Kidney capillary endothelial cell (primary cell): ENCODE measurements at places on chromosomes 12 and 14.

- DNase-seq, result no peak
Observed at GRCh38 chr12:21568115-21568514, 36.5 kb downstream of the GYS2 start.

GRCh38 chr14:74490486-74490885, 2.6 kb downstream of the NPC2 start:
- DNase-seq, result no peak

- peak; percentile 94 for DNase-seq
Observed at GRCh38 chr14:54676812-54677708, 110.1 kb downstream of the SAMD4A start.

GRCh38 chr12:88982694-88983093, 369.6 kb downstream of the DUSP6 start:
- DNase-seq, result no peak

DNA sequence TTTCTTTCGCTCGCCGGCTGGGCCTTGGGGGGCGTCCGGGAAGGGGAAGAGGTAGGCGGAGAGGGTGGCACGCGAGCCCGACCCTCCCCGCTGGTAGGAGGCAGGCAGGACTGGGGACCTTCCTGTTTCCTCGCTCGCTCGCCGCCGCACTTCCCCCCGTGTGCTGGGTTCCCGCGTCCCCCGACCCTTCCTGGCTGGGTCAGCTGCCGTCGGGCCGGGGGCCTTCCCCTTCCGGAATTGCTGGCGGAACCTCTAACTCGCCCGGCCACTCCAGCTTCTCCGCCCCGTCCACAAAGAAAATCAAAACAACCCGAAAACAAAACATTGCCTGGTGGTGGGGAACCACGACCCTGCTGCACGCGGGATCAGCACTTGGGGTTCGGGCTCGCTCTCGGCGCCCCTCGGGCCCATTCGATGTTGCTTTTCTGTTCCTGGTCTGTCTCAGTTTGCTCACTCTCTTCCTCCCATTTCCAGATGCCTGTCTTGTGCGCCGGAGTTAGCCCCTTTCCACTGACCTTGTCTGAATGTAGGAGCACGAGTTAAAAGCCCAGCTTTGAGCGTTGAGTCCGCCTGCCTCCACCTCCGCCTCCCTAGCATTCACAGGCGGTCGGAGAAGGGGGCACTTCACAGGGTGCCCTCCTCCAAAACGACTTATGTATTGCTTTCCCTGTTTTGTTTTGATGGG, 581 bp downstream of the PAPOLA start:
- peak; percentile 63 for DNase-seq

DNA sequence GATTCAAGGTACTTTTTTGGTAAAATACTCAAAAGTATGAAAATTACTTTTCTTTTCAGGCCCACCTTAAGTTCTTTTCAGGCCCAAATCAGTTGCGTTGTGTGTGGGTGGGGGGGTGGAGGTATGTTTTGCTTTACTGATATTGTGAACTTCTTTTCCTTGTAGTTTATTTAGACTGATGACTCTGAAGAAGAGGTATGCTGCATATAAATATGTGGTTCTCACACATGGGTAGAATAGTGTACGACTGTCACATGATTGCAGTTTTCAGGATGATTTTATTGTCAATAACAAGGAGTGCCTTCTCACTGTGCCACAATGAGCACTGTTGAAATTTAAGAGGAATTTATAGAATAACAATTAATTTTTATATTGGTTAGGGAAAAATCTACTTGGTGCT, 166.6 kb upstream of the ATP2B1 start:
- DNase-seq, result no peak

DNA sequence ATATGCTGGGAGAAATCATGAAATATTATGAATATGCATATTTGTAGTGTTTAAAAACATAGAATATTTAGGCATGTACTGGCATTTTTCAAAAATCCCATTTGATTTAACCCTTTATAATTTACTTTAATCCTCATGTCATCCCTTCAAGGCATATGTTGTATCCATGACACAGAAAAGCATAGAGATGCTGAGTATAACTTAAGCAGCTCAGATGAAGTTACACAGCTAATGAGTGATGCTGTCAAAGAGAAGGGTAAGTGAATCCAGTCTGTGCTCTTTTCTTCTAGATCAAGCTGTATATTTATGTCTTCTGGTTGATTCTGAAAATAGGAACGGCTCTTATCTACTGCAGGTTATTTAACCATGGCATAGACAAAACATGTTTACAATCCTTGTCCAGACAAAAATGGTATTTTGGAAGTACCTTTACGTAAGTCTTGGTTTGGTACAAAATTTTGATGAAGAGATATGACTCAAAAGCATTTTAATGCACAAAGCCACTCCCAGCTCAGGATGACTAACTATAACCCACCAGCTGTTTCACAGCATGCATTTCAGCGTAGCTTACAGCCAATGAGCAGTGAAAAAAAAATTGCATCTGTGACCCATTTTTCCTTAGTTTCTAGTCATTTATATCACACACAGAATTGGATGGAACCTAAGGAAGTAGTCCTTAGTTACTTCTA, 201.7 kb downstream of the STXBP6 start:
- no peak for DNase-seq

- no peak for DNase-seq
Observed at GRCh38 chr12:7162691-7163114, 26.8 kb upstream of the PEX5 start.

DNA sequence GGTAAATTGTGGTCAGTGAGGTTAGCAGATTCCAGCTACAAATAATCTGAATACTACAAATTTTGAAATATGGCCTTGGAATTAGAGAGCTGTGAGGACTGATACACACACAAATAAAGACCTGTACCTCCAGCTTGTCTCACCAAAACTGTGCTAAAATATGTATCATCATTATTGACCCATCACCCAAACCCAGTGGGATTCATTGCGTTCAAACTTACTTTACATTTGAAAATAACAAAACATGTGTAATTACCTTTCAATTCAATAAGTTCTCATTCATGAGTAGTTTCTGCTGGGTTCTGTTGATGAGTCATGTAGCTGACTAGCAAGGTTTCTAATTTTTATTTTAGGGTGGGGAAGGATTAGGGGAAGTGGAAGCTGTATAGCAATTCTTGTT, 170.9 kb downstream of the MSRB3 start:
- DNase-seq, result peak; percentile 10

- no peak for DNase-seq
Observed at GRCh38 chr14:84688297-84689025, 841.5 kb upstream of the FLRT2 start.

GRCh38 chr14:75247286-75247922, 31.2 kb upstream of the FOS start:
- DNase-seq, result no peak

DNA sequence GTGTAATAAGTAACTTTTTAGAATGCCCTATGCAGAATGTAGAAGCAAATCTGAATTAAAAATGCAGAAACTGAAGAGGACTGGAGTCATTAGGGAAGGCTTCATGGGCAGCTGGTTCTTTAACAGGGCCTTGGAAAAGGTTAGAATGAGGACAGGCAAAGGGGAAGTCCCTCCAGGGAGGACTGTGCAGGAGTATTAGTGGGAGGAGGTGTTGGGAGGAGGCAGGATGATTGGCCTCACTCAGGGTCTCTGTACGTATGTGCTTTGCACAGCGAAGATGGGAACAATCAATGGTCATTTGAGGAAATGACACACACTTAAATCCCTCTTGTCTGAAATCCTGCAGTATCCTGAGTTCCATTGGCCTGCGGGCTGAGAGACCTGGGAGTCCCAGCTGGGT, 119.7 kb downstream of the PTCSC3 start:
- no peak for DNase-seq

DNA sequence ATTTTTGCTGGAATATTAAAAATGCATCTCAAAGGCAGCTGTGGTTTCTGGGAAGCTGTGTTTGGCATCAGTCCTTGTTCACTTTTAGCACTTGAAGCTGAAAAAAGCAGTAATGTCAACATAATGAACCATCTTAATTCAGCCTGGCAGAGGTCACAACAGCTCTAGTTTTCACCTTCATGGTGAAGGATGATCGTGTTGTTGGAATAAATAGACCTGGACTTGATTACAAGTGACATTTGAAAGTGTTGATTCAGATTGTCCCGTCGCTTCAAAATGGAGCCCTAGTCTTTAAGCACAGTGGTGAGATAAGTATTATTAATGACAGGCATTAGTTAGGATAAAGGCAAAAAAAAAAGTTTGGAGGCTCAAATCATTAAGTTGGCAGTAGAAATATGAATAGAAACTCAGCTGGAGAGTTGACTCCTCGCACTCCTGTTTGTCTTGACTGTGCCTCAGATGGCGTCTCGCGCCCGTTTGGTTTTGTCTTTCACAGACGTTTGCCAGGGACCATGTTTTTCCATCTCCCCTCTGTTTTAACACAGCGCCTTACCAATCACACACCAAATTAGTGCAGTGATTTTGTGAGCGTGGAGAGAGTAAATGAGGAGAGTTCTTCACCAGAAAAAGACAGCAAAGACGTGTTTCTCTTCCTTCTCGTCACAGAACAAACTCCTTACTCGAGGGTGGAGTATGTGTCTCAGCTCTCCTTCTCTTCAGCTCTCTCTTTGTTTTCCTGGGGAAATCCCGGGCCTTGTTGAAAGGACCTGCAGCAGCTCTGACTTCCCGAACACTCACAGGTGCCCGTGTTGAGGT, 53.4 kb upstream of the MMP17 start:
- DNase-seq, result no peak

DNA sequence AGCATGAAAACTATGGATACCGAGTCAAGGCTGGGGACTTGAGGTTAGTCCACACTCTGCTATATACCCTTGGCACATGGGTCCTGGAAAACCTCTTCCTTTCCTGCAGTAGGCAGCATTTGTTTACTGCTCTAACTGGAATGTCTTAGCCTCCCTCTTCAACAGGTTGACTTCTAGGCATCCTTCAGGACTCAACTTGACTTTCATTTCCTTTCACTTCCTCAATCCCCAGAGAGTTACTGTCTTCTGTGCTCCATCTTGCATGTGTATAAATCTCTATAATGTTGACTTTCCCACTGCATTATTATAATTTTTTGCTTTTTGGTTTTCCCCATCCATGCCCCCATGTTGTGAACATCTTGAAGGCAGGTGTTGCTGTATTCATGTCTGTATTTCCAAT, 107.9 kb downstream of the VRK1 start:
- no peak for DNase-seq

DNA sequence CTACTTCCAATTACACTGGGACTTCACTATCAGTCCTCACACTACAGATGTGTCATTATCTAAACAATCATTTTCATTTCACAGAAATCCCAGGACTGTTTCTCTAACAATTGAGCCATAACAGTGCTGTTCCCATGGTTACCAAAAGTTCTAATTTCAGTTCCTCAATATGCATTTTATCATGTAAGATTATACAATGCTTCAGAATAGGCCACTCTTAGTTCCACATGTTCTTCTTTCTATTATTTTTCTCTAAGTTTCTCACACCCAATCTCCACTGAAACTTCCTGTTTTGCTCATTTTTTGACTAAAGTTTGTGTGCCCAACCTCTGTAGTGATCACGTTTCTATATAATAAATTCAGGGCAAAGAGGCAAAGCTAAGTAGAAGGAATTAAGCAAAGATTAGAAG, 185.8 kb downstream of the DUSP6 start:
- DNase-seq, result no peak

- no peak for DNase-seq
Observed at GRCh38 chr12:34403706-34404376, 381.5 kb downstream of the ALG10 start.

- no peak for DNase-seq
Observed at GRCh38 chr14:36820901-36821300, 159.2 kb downstream of the PAX9 start.

DNA sequence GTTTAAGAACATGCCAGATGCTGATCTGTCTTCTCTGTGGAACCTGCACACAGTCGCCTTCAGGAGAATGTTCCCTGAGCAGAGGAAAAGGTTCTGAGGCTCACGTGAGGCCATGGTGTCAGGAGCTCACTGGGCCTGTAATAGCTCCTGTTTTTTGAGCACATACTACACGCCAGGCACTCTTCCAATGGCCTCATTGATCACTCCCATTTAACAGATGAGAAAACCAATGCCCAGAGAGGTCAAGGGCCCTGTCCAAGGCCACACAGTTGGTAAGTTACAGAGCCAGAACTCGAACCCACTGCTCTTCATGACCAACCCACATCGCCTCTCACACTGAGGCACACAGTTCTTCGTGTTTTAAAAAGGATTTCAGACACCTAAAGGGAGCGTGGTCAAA, 7.3 kb upstream of the HHIPL1 start:
- DNase-seq, result no peak

- no peak for DNase-seq
Observed at GRCh38 chr12:69828897-69829296, 3.9 kb downstream of the MYRFL start.

DNA sequence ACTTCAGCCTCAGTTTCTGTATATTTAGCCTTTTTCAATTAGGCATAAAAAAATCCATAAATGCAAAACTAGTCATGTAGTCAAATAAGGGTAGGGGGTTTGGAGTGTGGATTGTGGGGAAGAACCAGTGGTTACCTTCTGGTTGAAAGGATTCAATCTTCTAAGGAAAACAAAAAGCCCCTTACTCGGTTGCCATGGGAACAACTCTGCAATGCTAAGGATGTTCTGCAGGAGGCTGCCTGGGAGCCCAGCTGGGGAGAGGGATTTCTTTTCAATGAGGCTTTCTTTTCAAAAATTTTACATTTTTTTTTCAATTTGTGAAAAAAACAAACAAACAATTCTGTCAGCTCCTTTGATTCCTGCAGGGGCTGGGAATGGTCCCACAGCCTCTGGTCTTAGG, 67.2 kb downstream of the SLC8A3 start:
- DNase-seq, result no peak

GRCh38 chr12:68939505-68939904, 6.5 kb upstream of the CPM start:
- no peak for DNase-seq

GRCh38 chr14:44463356-44464004, 43.6 kb downstream of the FSCB start:
- DNase-seq, result no peak

DNA sequence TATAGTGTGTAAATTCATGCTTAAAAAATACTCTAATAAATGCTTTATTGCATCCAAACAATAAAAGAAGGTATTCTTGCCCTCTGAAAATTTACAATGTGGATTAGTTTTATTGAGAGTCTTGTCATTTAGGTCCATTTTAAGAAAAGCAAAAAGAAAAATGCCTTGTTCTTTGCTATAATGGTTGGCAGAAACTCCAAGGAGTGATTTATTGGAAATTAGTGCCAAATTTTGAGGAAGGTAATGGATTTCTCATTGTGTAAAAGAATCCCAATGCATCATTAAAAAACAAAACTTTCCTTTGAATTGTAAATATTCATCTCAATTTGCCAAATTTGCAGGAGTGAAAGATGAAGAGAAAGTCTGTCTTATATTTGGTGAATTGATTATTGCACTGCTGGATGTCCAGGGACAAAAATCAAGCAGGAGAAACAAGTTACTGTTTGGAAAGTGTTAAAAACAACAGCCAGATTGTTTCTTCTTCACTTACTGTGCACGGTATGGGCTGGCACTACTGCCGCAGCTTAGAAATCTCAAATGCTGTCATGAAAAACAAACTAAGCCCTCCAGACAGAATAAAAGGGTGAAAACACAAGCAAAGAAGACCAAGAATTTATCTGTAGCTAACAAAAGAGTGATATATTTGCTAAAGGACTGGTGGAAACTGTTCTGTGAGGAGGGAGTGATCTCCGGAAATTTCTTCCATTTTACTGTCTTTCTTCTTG, 511.7 kb downstream of the TMTC2 start:
- no peak for DNase-seq
